Lower leg skin (tissue), 4 donors: ENCODE measurements at places on chromosomes 12 and 14. TPM values are rescaled to one million over a fixed set of nuclear protein-coding genes. Genes with fewer than 3 reads are reported as not detected.

GRCh38 chr14:105354541-105354940, 40.0 kb downstream of the PACS2 start:
- no peak for DNase-seq

GRCh38 chr14:93055651-93056115, 60.0 kb downstream of the ITPK1 start:
- no peak for DNase-seq

DNA sequence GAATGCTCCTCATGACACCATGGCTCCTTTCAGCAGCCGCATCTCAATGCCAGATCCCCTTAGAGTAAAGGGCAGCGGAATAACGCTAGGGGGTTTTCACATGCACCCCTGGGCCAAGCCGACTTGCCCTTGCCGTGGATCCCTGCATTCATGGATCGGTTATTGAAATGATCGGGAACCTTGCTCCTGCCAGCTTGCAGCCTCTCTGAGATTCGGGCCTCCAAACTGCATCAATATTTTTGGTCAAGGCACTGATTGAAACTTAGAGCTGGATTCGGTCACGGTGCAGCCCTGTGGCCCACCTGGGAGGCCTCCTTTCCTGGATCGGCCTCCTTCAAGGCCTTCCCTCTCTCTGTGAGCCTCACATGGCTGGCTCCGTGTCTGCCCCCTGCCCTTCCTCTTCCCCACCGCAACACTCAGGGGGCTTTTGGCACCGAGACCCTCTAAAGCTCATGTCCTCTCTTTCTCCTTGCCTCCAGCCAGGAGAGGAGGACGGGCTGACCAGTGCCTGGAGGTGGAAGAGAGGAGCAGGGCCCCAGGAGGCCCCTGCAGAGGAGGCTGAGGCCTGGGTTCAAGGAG, 1.8 kb downstream of the PTPN6 start:
- DNase-seq, result no peak

DNA sequence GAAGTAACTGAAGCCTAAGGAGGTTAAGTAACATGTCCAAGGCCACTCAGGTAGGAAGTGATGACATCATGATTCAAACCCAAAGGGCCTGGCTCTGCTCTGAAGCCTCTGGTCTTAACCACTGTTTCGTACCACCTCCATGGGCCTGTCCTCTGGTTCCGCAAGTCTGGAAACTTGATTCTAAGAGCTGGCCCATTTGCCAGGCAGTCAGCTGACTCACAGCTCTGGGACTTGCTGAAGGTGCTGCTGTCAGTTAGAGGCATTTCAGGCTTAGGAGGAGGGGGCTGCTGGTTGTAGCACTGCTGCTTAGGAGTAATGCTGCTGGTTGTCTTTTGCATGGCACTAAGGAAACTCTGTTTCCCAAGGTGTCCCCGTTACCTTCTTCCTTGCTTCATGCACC, 7.9 kb downstream of the NRXN3 start:
- peak; percentile 54 for DNase-seq

GRCh38 chr12:12792421-12792820, 7.0 kb downstream of the APOLD1 start:
- DNase-seq, result peak; percentile 26

GRCh38 chr12:132437943-132438700, 51.8 kb upstream of the FBRSL1 start:
- no peak for DNase-seq

- DNase-seq, result no peak
These were observed 24.3 kb downstream of the TSPAN9 start for GRCh38 chr12:3101309-3102024.

DNA sequence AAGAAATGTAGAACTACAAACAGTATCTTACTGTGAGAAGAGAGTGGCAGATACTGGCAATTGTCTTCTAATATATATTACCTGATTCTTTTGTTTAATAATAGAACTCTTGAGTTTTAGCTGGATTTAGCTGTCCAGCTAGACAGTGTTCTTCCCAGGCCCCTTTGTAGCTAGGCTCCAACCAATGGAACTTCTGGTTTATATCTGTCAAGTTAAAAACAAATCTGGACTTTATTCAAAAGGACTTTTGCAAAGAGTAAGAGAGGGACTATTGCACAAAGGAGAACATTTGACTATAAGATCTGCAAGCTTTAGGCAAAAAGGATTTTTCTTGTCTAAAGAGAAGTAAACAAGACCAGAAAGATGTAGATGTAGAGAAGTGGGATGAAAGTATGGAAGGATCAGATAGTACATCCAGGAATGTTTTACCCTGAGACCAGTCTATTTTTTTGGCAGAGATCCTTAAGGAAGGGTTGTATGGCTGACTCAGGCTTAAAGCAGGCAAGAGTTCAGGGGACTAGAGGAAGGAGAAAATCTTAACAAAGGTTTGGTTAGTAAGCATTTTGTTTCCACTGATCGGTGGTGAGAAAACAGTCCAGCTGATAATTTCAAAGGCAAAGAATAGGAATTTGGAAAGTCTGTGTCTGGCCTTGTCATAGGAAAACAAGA, 111.1 kb upstream of the PLEKHA5 start:
- no peak for DNase-seq

GRCh38 chr12:95789126-95790032, 1.2 kb downstream of the NTN4 start:
- DNase-seq, result no peak

DNA sequence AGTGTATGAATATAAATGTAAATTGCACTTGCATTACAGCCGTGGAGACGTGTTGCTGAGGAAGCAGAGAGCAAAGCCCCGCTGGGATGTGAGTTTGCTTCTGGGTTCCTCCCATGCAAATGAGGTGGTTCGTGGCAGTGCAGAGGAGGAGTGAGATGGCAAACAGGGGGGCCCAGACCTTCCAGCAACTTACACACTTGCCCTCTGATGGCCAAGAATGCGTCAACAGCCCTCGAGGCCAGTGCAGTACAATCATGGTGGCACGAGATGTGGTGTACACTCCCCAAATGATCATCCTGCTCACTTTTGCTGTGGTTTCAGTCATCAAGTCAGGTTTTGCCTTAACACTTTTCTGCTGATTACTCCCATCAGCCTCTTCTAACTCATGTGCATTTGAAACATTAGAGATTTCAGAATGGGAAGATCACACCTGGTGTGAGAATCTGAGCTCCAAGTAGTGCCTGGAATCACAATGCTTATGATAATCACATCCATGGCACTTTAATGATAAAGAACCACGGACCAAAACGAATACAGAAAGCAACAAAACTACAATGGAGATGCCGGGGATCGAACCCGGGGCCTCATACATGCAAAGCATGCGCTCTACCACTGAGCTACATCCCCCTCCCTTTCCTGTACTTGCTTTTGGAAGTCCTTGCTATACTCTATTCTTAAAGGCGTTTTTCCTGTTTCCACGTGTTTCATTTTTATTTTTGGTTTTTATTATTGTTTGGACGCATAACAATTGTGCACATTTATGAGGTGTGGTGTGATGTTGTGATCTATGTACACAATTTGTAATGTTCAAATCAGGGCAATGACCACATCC, 7.0 kb upstream of the UBC start:
- DNase-seq, result no peak

The HOTAIR gene
- 13.9 TPM for total RNA-seq

The CCDC85C gene
- total RNA-seq, result 35.6 TPM

The SLC24A4 gene
- total RNA-seq, result 0.08 TPM

The GPR162 gene
- total RNA-seq, result 1.4 TPM

The CRACR2A gene
- total RNA-seq, result 9.9 TPM

The KRT8 gene
- total RNA-seq, result 78.4 TPM

The CACNA2D4 gene
- total RNA-seq, result 2.7 TPM

The HAL gene
- total RNA-seq, result 132 TPM

The TAS2R9 gene
- total RNA-seq, result not detected

The CMA1 gene
- not detected for total RNA-seq
